Choroid plexus epithelial cell (primary cell): ENCODE measurements at places on chromosomes 2 and 18.

- no peak for DNase-seq
These were observed 1.2 kb upstream of the SRBD1 start for GRCh38 chr2:45612285-45612684.

GRCh38 chr2:40248294-40248693 is 203.6 kb downstream of the SLC8A1 start:
- no peak for DNase-seq

GRCh38 chr18:68954738-68955137 is 156.9 kb downstream of the CCDC102B start:
- DNase-seq, result no peak

DNA sequence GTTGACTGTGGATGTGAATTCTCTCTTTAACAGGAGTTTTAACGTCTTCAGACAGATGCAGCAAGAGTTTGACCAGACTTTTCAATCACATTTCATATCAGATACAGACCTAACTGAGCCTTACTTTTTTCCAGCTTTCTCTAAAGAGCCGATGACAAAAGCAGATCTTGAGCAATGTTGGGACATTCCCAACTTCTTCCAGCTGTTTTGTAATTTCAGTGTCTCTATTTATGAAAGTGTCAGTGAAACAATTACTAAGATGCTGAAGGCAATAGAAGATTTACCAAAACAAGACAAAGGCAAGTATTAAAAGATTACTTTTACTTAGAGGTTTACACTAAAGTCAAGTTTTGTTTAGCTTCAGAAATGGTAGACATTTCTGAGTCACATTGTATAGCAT is 30.2 kb upstream of the TYMS start:
- no peak for DNase-seq

DNA sequence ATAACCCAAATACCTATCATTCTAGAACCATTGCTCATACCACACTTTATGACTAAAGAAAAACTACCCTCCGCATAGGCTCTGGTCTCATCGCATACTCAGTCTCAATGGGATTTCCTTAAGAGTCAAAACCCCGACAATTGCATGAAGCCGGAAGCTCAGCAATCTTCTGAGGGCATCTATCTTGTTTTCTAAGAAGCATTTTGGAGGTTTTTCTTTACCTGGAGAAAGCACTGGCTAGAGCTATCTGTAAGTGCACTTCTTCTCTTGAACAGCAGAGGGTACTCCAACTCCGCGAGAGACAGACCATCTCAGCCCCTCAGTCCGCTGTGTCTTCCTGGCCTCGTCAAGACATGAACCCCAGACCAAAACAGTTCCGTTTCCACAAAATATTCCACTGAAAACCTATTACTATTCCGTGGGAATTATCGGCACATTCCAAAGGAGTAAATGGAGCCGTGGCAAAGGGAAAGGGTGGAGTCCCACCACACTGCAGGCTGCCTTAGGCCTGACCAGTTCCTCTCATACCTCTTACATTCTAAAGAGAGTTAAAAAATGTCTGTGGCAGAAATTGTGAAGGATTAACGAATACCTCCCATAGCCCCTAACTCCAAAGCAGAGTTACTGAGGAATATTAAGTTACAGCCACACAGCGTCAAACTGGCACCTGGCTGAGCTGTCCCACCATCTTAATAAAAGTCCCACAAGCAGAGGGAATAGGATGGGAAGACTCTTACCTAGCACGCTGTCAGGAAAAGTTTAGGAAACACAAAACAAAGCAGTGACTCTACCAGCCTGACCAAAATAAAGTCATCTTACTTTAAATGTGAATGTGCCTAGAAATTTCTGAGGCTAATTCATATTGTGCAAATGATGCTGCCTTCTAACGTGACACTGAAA is 325.6 kb upstream of the VRK2 start:
- peak; percentile 83 for DNase-seq

DNA sequence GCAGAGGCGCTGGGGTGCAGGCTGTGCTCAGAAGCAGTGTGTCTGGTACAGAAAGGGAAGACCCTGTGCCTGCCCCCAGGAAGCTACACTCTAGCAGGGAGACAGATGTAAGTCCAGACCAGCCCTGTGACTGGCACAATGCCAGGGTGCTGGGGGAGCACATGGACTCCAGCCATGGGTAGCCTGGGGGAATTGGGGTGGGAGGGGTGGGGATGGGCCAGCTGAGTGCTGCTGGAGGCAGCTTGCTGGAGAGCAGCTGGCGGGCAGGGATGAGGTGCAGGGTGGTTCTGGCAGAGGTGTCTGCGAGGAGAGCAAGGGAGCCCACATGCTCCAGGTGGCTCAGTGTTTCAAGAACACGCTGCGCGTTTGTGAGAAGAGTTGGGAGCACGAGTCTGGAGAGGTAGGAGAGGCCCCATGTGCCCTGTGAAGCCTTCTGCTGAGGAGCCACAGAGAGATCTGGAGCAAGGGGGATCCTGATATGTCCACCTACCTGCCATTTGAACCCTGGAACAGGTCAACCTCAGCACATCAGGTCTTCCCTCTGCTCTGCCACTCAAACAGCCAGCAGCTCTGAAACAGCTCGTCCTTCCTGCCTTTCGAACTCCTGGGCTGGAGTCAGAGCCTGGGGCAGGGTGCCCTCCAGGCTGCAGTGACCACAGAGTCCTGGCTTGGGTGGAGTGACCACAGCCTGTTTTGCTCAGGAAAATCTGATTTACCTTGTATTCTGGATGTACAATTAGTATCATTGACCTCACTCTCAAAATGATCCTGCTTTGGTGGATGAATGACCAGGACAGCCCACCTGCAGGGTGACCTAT is 15.1 kb downstream of the ALLC start:
- DNase-seq, result no peak

DNA sequence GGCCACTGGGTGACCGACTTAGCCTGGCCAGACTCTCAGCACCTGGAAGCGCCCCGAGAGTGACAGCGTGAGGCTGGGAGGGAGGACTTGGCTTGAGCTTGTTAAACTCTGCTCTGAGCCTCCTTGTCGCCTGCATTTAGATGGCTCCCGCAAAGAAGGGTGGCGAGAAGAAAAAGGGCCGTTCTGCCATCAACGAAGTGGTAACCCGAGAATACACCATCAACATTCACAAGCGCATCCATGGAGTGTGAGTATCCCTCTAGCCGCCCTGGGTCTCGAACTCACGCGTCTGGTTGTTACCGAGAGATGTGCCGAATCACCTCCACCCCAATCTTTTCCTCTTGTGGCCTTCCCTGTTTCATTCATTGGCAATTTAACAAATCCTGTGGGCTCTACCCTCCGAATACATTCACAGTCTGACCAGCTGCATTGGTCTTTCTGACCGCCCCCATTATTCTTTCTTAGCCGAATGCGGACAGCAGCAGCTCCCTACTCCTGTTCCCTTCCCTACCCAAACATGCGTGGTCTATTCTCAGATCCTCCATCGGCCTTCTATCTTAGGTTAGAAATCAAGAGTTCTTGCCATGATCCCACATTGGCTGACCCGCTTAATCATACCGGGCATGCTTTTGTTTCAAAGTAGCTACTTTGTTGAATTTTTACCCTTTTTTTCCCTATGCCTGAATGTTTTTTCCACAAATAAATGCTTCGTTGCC is 631 bp downstream of the RPL31 start:
- peak; percentile 24 for DNase-seq

GRCh38 chr18:45282101-45282812 is 333.0 kb upstream of the SLC14A2 start:
- no peak for DNase-seq
